Temporal lobe (tissue), 4 donors: ENCODE measurements at places on chromosomes 1 and 21. TPM values are rescaled to one million over a fixed set of nuclear protein-coding genes. Genes with fewer than 3 reads are reported as not detected.

GMEB1 gene
- 11.8 TPM for total RNA-seq

TAS1R1 gene
- total RNA-seq: not detected

PCP4 gene
- 5.2 TPM for total RNA-seq

BLZF1 gene
- 24.3 TPM for total RNA-seq

TCP10L gene
- 4.7 TPM for total RNA-seq

CNKSR1 gene
- total RNA-seq: 3.2 TPM

FCRL4 gene
- total RNA-seq: not detected

PGLYRP3 gene
- not detected for total RNA-seq

HSPB7 gene
- not detected for total RNA-seq

TDRD10 gene
- 0.49 TPM for total RNA-seq

CORT gene
- total RNA-seq: 1.2 TPM

DMRTA2 gene
- 3.2 TPM for total RNA-seq

APOBEC4 gene
- not detected for total RNA-seq

DIO1 gene
- not detected for total RNA-seq
